ENCODE measurements at places on chromosomes 12 and 14. TPM values are rescaled to one million over a fixed set of nuclear protein-coding genes. Genes with fewer than 3 reads are reported as not detected.

Gene ERC1
- total RNA-seq = 44.2 TPM

Gene TSPAN9
- total RNA-seq = 51.1 TPM

Gene ZNF10
- 9.3 TPM for total RNA-seq

Gene SOAT2
- total RNA-seq = 0.80 TPM

Gene PLXNC1
- total RNA-seq = 138 TPM

DNA sequence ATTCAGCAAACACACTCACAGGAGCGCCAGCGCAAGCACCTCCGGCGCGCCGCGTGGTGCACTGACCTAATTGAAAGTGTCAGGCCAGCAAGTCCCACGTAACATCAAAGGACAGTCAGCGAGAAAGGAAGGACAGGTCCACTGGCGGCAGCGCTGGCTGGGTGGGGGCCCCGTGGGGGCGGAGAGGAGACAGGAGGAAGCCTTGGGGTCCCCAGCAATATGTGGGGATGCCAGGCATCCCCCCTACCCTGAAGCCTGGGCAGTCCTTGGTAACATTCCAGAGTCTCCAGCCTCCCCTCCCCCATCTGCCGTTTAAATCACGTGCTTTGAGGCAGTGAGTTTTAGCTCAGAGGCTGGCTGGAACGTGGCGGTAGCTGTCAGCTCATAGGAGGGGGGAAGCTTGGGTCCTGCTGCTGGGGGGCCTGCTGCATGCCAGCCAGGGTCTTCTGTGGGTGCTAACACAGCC, 159.2 kb downstream of the CALM1 start:
- DNase-seq = peak; percentile 52

DNA sequence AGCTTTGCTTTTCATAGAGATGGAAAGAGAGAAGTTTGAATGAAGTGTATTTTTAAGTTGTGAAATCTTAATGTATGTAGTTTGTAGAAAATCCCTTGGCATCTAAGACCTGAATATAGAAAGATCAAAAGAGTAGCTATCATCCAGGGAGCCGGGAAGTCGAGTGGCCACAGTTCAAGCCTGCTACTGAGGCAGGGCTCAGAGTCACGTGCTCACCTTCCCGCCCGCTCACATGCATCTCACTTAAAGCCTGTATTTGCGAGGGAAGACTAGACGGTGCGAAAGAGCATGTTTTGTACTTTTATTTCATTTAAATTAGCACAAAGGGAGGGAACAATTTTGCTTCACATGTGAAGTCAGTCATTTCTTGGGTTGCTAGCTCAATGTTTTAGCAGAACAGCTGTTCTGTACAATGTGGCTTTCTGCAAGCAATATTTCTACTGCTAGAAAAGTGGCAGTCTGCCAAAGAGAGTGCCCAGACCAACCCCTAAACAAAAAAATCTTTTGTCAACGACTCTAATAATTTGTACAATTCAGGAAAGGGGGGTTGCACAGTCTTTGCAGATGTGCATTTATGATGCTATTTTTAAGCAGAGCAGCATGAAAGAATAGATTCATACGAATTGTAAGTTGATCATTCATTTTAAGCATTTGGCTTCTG, 290.7 kb downstream of the NPAS3 start:
- DNase-seq = no peak

DNA sequence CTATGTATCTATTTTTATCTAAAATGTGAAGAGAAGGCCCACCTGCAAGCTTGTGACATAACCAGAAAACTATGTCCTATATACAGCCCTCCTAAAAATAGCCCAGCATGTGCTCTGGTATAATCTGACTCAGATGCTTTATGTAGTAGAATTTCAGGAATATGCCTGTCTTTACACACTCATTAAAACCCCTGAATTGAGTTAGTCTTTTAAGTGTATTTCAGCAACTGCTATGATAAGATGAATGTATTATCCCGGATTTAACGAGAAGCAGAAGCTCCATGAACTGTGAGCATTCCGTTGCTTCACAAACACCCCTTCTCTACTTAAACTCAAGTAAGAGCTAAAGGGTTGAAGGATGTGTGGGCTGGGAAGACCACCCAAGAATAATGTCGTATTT, 89.9 kb upstream of the PRICKLE1 start:
- DNase-seq = no peak

- no peak for DNase-seq
Observed at GRCh38 chr12:109464642-109465351, 12.3 kb downstream of the KCTD10 start.

GRCh38 chr14:30108975-30109700, 181.5 kb upstream of the PRKD1 start:
- DNase-seq = no peak

GRCh38 chr12:122327494-122328385, 61.4 kb upstream of the VPS33A start:
- DNase-seq = no peak

- no peak for DNase-seq
Observed at GRCh38 chr12:65152596-65152995, 16.8 kb upstream of the LEMD3 start.

DNA sequence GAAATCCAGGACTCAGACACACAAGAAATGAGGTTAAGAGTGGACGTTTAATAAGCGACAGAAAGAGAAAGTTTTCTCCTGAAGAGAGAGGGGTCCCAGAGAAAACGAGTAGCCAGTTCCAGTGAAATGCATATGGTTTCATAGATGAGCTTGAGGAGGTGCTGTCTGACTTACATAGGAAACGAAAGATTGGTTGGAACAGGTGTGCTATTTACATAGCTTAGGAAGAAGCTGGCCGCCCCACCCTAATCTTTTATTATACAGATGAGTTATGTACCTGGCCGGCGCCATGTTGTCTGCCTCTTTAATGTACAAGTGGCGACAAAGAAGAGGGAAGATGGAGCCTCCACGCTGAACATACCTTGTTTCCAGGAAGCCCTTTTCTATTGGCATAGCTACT, 223.0 kb downstream of the SLC6A15 start:
- DNase-seq = no peak
